Hippocampal formation (tissue), 2 donors: ENCODE measurements at places on chromosomes 2 and 18.
A peak's percentile ranks its signal among the peaks of the same experiment; 100 is the strongest.

GRCh38 chr2:200456567-200456966 lies 53.3 kb downstream of the KCTD18 start:
- DNase-seq = no peak

DNA sequence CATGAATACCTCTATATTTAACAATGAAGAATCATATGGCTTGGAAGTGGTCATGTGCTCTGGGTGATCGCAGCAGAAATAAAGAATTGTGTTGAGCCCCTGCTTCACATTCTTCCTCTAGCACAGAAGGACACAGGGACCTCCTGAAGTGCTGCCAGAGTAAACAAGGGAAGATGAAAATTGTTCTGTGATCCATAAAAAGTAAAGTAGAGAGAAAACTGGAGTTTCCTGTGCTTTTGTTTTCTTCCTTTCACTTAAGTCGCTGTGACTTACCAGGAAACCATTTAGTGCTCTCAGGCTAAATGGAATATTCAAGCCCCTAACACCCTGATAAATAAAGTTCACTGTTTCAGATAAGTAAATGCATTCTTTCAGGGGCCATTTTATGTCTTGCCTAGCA lies 1173.6 kb upstream of the CHAC2 start:
- DNase-seq = no peak

- no peak for DNase-seq
Observed at GRCh38 chr2:106269591-106270291, 75.6 kb upstream of the UXS1 start.

DNA sequence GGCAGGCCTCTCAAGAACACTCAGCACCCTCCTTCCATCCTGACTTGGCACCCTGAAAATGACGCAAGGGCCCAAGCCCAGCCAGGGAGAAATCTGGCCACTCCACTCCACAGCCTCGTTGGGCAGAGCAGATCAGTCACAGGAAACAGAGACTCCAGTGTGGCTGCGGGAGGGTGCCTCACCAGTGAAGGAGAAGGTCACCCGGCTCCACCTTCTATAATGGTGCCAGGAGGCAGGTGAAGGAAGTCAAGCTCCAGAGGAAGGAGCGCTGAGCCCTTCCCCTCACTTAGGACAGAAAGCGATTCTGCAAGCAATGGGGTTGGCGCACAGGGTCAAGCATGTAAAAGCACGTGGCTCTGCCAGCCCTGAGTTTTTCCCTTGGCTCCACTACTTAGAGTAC lies 35.3 kb downstream of the CRACDL start:
- no peak for DNase-seq

GRCh38 chr18:63197246-63197869 lies 122.2 kb downstream of the BCL2 start:
- no peak for DNase-seq

- no peak for DNase-seq
Observed at GRCh38 chr2:207091928-207092327, 73.8 kb downstream of the KLF7 start.

DNA sequence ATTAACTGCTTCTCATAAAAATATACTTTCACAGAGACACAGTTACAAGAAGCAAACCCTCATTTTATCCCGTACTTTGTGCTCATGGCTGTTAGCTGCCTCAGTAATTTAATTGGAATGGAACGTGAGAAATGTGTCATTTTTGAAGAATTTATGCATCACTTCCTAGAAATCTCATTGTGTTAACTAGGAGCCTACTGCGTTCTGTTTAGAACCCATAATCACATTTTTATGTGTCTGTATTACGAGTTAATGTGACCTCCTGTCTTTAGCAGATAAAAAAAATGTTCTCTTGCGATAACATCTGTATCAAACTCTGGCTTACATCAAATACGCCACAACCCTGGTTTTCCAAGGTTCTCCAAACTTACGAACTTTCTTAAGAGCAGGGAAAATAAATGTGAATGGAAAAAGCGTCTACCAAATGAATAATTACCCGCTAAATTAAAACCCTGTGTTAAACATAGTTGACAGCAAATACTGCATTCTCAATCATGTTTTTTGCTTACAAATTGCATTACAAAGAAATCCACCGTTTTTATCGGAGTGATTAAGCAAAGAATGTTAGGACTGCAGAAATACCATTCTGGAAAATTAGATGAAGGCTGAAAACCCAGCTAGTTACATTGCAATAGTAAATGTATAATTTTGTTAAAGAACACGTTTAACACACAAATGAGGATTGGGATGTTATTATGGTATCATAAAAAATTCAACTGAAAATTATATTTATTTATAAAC lies 12.1 kb upstream of the GBX2 start:
- no peak for DNase-seq

DNA sequence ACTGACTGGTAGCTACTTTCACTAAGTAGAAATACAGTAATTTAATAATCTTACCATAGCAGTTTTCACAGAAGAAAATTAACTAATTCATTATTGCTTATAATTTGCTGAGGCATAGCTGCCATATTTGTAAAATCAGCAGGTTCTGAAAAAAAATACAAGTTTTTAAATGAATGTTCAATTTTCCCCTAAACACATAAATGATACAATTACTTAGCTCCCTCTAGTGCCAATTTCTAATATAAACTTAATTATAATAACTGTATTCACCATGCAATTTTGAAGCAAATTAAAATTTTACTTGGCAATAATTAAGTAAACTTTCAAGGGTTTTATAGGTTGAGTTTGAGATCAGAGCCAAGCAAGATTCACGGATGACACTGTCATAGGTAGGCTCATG lies 1321.6 kb upstream of the ACVR2A start:
- DNase-seq = peak; percentile 17

- DNase-seq = no peak
Observed at GRCh38 chr2:240590681-240591111, 4.2 kb downstream of the CAPN10 start.

- DNase-seq = no peak
Observed at GRCh38 chr2:2590141-2590540, 259.1 kb upstream of the MYT1L start.

GRCh38 chr2:105690566-105690965 lies 54.1 kb upstream of the NCK2 start:
- no peak for DNase-seq

DNA sequence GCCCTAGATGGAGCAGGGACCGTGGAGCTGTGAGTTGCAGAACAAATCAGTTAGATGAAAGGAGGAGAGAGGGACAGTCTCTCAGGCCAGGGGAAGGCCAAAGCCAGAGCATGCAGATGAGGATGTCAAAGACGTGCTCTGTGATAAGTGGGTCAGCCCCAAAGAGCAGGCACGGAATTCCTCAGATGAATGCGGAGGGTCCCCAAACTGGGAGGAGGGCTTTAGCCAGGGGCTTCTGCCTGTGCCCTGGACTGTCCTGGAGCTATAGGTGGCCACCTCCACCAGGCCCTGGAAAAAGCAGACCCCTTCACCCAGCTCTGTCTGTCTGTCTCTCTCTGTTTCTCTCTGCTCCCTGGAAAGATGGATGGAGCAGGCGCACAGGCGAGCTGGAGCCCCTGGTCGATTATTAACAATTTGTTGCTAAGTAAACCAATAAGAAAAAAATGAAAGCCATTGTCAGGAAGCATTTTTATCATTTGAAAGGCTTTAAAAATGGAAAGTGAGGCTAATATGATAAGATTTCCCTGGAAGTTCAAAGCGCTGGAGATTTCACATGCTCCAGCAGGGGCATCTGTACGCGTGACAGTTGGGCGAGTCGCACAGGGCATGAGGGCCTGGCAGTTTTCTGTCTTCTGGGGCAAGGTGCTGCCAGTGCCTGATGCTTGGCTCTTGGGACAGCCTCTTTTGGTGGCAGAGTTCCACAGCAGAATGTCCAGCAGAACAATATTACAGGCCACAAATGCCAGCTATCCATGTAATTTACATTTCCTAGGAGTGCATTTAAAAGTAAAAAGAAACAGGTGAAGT lies 241.0 kb downstream of the GLI2 start:
- DNase-seq = no peak

- peak; percentile 74 for DNase-seq
Observed at GRCh38 chr2:201158111-201158929, 24.6 kb upstream of the CASP10 start.

GRCh38 chr2:47257946-47258348 lies 102.8 kb upstream of the STPG4 start:
- no peak for DNase-seq

DNA sequence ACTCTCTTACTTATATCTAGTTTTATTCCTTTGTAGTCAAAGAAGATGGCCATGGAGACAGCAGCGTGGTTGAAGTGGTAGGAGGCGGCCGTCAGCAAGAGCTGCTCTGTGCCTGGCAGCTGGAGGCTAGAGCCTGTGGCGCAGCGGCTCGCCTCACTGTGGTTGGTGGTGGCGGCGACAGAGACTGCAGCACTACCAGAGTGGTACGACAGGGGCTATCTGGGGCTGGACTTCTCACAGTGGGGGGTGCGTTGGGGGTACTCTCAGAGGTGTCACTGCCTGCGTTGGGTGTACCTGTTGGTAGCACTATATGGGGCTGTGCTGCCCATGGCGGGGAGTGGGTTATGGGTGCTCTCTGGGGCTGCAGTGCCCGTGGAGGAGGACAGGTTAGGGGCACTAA lies 8.5 kb upstream of the ANKRD62 start:
- no peak for DNase-seq

DNA sequence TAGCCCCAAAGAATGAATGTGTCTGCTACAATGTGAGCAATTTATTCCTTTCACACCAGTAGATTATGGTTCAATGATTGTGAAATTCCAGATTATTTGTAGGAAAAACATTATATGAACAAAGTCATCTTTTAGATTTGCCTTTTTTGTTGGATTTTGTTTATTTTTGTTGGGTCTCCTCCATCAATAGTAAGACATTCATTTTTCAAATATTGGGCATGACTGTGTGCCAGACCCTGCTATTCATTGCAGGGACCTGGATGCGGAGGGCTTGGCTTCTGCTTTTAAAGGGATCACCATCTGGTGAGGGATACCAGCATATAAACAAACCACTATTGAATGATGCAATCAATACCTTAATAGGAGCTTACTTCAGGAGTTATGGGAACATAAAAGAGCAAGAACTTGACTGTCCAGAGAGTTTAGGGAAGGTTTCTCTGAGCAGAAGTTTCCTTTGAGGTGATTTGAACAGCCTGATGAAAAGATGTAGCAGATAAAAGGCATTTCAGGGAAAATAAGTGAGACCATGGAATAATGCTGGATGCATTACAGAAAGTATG lies 486.7 kb downstream of the EPHA4 start:
- DNase-seq = no peak
